ENCODE measurements at places on chromosomes 11 and 22. TPM values are rescaled to one million over a fixed set of nuclear protein-coding genes. Genes with fewer than 3 reads are reported as not detected.

- no peak overlapping the region for H3K4me3 ChIP-seq
- peaks cover 2% of the 10 kb centered on the region for H3K4me1 ChIP-seq
- no peak for DNase-seq
- H3K27ac ChIP-seq = no peak overlapping the region
Measured at GRCh38 chr22:29258407-29259252, 9.2 kb downstream of the RHBDD3 start.

DNA sequence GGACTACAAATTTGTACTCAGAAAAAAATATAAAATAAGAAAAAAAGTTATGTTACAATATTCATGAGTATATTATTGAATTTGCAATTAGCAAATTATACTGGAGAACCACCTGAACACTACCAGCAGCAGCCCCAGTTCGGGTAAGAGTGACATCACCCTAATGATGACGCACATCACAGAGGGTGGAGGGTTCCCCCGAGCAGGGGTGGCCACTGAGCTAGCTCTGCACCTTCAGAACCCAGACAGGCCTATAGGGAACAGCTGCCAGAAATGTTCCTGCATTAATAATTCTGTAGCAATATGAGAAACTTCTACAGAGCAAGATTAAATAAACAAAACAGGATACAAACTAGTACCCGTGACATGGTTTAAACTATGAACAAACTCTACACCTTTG is 17.5 kb upstream of the ARAP1 start:
- H3K4me3 ChIP-seq = no peak overlapping the region
- no peaks in the 10 kb centered on the region for H3K36me3 ChIP-seq
- no peak overlapping the region for H3K27ac ChIP-seq
- no peak for DNase-seq
- no peaks in the 10 kb centered on the region for H3K27me3 ChIP-seq

GRCh38 chr11:103338621-103339484 is 229.6 kb downstream of the DYNC2H1 start:
- no peaks in the 10 kb centered on the region for H3K4me1 ChIP-seq
- H3K36me3 ChIP-seq = no peaks in the 10 kb centered on the region
- DNase-seq = no peak
- H3K27ac ChIP-seq = no peak overlapping the region
- no peaks in the 10 kb centered on the region for H3K27me3 ChIP-seq
- no peak overlapping the region for H3K4me3 ChIP-seq

GRCh38 chr11:11056749-11057471 is 199.1 kb upstream of the ZBED5 start:
- H3K27ac ChIP-seq = no peak overlapping the region
- H3K4me1 ChIP-seq = no peaks in the 10 kb centered on the region
- no peaks in the 10 kb centered on the region for H3K27me3 ChIP-seq
- DNase-seq = no peak
- peaks cover 15% of the 10 kb centered on the region for H3K36me3 ChIP-seq
- no peak overlapping the region for H3K4me3 ChIP-seq

DNA sequence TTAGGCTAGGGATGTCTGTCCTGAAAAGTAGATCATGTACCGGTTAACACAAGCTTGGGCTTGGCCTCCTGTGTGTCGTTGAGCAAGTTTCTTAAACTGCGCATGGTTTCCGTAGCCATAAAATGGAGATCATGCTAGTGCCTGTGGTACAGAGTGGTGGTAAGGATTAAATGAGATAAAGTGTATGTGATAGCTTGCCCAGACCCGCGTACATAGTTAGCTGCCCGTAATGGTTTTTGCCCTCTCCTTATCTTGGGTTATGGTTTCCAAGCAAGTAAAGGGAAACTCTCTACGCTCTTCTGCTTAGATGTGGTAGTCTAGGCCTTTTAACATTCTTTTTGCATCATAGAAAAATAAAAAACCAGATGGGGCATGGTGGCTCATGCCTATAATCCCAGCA is 11.0 kb upstream of the PTPRJ start:
- H3K36me3 ChIP-seq = no peaks in the 10 kb centered on the region
- peaks cover under 1% of the 10 kb centered on the region for H3K4me1 ChIP-seq
- H3K27me3 ChIP-seq = no peaks in the 10 kb centered on the region
- DNase-seq = no peak
- H3K4me3 ChIP-seq = no peak overlapping the region
- H3K27ac ChIP-seq = no peak overlapping the region

DNA sequence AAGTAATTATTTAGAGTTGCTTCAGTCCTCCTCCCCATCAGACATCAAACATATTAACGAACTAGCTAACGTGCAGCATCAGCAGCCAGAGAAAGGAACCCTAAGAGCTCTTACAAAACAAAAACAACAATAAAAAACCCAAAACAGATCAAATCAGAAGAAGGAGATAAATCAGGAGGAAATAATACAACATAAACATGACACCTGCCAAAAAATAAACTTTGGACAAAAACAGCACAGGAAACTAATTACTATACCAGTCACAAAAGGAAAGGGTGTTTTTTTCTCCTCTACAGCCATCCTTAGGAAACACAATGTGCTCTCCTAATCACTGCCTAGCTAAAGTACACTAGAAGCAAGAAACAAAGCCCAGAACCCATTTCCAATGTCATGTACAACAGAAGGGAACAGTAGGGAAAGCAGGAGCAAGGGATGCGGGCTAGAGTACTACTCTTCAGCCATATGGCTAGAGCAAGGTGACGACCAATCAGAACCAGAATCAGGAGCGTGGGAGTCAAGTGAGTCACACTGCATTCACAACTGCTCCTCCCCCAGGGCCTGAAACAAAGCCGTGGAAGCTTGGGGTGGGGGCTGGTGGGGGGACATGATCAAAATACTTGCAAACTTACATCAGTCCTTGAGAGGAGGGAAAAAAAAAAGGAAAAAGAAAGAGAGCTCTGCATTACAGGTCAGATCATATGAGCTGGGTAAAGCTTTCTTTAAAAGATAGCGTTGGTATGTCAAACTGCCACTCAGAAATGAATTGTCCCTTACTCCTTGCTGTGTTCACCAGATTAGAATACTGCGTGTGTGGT is 60.4 kb downstream of the LARGE2 start:
- H3K27me3 ChIP-seq = no peaks in the 10 kb centered on the region
- H3K4me3 ChIP-seq = no peak overlapping the region
- H3K36me3 ChIP-seq = peaks cover 4% of the 10 kb centered on the region

DNA sequence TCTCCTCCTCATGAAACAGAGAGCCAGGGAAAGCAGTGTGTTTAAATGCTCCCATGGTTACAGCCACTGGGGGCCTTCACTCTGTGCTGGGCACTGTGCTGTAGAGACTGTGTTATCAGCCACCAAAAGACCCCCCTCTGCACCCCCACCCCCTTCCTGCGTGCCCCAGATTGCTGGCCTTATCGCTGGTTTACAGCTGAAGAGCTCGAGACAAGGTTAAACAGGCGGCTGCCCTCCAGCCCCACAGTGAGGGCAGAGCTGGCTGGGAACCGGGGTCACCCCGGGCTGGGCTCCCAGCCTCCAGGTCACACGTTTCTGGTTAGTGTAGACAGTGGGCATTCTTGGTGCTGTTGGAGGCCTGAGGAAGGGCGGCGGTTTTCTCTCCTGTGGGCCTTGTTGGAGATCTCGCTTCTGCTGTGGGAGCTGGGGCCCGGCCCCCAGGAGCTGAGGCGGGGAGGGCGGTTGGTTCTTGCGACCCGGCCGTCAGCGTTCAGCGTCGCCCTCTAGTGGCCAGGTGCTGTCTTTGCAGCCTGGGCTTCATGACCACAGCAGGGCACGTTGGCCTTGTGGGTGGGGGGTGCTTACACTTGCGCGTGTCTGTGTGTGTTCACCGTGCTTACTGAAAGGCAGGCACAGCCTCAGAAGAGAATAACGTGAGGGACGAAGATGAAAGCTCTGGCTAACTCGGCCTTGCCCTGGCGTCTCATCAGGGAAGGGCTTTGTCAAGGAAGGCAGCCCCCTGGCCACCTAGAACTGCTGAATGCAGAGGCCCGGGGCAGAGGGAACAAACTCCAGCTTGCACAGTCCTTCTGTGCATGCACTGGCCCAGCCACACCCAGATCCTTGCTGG is 40.8 kb downstream of the TBC1D22A start:
- no peak overlapping the region for H3K4me3 ChIP-seq
- H3K27ac ChIP-seq = no peak overlapping the region
- DNase-seq = peak; percentile 76
- peaks cover 35% of the 10 kb centered on the region for H3K36me3 ChIP-seq
- H3K4me1 ChIP-seq = peaks cover 35% of the 10 kb centered on the region
- H3K27me3 ChIP-seq = no peaks in the 10 kb centered on the region

DNA sequence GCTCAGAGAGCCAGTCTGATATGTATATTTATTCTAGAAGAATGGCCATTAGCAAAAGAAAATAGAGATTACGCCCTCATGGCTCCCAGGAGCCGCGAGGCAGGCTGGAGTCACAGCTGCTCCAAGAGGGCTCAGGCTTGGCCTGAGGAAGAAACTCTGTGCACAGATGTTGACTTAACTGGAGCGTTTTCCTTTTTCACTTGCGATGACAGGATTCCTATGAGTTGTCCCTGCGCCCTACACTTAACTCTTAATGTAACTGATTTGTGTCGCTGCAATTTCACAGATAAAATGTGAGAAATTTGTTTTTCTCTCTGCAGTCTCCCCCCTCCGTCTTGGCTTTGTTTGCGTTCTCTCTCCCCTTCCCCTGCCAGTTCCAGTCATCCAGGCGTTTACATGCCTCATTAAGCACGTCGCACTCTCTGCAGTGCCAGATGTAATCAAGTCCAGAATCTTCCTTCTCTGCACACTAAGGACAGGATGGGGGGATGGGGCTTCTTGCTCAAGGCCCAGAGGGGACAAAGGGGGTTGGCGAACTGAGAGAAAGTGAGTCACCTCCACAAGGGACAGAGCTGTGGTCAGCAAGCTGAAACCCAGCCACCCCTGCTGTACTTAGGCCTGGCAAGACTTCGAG is 1060.1 kb downstream of the NTM start:
- no peaks in the 10 kb centered on the region for H3K4me1 ChIP-seq
- H3K27me3 ChIP-seq = no peaks in the 10 kb centered on the region
- no peak overlapping the region for H3K4me3 ChIP-seq
- H3K36me3 ChIP-seq = no peaks in the 10 kb centered on the region
- DNase-seq = no peak

DNA sequence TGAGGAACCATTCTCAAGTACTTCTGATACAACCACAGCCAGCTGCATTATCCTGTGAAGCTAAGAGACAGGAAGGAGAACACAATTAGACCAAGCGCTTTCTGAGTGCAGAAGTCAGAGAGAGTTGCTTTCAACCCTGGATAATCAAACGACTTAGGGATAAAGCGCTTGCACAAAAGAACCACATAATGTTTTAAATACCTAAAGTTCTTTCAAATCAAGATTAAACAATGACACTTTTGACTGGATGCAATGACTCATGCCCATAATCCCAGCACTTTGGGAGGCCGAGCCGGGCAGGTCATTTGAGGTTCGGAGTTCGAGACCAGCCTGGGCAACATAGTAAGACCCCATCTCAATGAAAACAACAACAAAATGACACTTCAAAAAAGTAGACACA is 145.1 kb downstream of the SWAP70 start:
- no peak overlapping the region for H3K27ac ChIP-seq
- DNase-seq = no peak
- H3K4me3 ChIP-seq = no peak overlapping the region
- H3K4me1 ChIP-seq = no peaks in the 10 kb centered on the region
- H3K27me3 ChIP-seq = no peaks in the 10 kb centered on the region

DNA sequence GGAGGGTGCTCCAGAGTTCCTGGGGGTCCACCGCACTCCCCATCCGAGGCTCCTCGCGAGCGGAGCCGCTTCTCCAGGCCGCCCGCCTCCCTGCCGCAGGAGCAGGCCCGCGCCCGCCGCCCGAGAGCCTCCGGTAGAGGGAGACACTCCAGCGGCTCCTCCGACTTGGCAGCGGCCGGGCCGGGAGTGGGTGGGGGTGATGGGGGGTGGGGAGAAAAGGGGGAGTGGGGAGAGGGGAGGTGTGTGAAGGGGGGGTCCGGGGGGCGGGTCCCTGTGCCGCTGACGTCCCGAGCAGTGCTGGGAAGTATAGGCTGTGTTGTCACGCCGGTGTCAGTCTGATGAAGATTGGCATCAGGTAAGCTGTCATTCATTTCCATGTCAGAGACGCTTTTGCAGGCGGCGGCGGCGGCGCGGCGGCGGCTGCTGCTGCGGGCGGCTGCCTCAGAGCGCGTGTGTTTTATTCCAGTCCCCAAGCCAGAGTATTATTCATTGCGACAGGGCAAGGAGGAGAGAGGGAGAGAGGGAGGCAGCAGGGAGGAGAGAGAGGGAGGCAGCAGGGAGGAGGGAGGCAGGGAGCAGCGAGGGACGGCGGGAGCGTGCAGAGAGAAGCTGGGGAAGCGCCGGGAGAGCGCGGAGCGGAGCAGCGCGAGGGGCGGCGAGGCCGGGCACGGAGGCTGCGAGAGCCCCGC is at the start of gene PKNOX2:
Gene PKNOX2, plus strand, starts transcription at position 330 of the 689 bp plus-strand sequence. CDS start 186,555 bp downstream, outside the sequence.
- no peak within 1 kb of the TSS for H3K27ac ChIP-seq
- H3K36me3 ChIP-seq = no peaks in the 10 kb centered on the region
- DNase-seq = peak; percentile 70
- peaks cover 17% of the 10 kb centered on the region for H3K4me1 ChIP-seq
- peaks cover 48% of the 10 kb centered on the region for H3K27me3 ChIP-seq
- peak within 1 kb of the TSS; percentile 77 for H3K4me3 ChIP-seq

DNA sequence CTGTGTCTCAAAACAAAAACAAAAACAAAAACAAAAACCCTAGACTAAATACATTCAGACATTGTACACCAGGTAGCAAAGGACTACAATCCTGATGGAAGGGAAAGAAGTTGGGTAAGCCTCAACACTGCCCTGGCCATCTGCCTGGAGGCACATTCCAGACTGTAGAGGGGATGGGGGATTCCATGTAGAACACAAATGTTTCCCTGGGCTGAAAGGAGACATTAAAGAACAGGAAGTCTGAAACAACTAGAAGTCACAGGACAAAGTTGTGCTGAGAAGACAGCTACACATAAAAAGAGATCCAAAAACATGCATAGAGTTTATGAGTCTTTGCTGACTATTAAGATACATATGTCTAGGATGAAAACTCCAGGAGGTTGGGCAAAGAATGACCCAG is 83.9 kb downstream of the RRAS2 start:
- no peaks in the 10 kb centered on the region for H3K27me3 ChIP-seq
- H3K4me3 ChIP-seq = no peak overlapping the region
- peaks cover 5% of the 10 kb centered on the region for H3K36me3 ChIP-seq
- peaks cover 26% of the 10 kb centered on the region for H3K4me1 ChIP-seq

DNA sequence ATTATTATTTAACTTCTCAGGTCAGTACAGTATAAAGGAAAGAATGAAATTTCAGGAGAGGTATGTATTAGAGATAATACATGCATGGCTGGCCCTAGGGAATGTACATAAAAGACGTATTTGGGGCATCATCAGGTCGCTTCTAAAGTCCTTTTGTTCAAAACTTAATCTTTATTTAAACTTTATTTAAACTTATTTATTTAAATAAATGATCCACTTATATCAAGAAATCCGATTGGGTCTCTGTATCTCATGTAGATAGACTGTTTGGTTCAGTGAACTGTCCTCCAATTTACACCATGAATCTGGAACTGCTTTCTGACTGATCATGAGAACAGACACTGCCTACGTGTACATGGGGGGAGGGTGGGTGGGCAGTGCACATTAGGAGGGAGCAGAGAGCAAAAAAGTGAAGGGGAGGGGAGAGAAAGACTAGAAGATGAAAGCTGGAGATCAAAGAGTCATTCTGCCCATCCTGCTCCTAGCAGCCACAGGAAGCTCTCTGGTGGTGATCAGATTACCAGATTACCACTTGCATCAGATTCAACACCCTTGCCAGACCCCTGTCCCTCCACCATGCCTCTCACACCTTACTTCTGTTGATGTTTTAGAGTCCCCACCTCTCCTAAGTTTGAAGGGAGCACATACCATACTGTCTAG is 92.1 kb upstream of the MTMR2 start:
- H3K36me3 ChIP-seq = no peaks in the 10 kb centered on the region
- H3K27me3 ChIP-seq = no peaks in the 10 kb centered on the region
- H3K4me1 ChIP-seq = peaks cover 64% of the 10 kb centered on the region
- no peak overlapping the region for H3K4me3 ChIP-seq
- DNase-seq = peak; percentile 50

Gene GDPD4
- total RNA-seq = not detected

Gene MS4A6E
- not detected for total RNA-seq

Gene LINC01488
- total RNA-seq = not detected

Gene SMC1B
- 1.1 TPM for total RNA-seq

Gene C22orf31
- total RNA-seq = not detected

All from activated CD4-positive, alpha-beta memory T cell treated with anti-CD3 and anti-CD28 coated beads for 36 hours (primary cell).